ENCODE measurements at places on chromosomes 7 and 10.
A peak's percentile ranks its signal among the peaks of the same experiment; 100 is the strongest.

GRCh38 chr7:23594879-23595604, 2.1 kb upstream of the CCDC126 start:
- DNase-seq = no peak

DNA sequence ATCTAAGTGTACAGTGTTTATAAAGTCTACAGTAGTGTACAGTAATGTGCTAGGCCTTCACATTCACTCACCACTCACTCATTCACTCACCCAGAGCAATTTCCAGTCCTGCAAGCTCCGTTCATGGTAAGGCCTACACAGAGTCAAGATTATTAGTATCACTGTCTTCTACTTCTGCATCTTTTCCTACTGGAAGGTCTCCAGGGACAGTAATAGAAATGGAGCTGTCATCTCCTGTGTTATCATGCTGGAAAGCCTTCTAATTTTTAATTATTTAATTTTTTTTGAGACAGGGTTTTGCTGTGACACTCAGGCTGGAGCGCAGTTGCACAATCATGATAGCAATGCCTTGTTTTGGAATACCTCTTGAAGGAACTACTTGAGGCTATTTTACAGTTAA, 207.0 kb downstream of the HTR7 start:
- no peak for DNase-seq

DNA sequence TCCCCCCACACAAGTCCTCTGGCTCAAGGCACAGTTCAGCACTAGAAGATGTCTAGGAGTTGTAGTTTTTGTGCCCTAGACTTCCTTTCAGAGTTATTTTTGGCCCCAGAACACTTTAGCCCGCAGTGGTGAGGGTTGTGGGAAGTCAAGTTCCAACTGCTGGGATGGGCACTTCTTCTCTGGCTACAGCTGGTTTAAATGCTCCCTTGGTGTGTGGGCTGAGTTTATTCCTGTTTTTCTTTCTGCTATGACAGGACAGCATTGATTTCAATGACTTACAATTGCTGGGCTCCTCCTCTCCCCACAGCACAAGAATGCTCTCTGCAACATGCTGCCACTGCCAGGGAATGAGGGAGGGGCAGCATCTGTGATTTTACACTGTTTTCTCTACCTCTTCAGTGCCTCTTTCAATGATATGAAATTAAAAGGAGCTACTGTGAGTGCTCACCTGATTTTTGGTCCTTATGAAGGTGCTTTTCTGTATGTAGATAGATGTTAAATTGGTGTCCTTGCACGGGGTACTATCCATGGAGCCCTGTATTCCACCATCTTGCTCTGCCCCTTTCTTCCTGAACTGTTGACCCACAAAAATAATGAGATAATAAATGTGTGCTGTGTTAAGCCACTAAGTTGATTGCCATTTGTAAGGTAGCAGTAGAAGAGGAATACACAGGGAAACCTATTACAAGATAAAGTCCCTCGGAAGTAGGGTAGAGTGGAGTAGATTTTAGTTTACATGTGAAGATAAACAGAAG, 56.3 kb downstream of the SLC13A1 start:
- no peak for DNase-seq

- peak; percentile 83 for DNase-seq
These were observed 53.7 kb upstream of the DUSP5 start for GRCh38 chr10:110444004-110444337.

- DNase-seq = peak; percentile 15
These were observed 565.0 kb downstream of the REEP3 start for GRCh38 chr10:64086083-64086767.

- DNase-seq = peak; percentile 73
These were observed 325.6 kb downstream of the PLXNA4 start for GRCh38 chr7:132250480-132251326.

DNA sequence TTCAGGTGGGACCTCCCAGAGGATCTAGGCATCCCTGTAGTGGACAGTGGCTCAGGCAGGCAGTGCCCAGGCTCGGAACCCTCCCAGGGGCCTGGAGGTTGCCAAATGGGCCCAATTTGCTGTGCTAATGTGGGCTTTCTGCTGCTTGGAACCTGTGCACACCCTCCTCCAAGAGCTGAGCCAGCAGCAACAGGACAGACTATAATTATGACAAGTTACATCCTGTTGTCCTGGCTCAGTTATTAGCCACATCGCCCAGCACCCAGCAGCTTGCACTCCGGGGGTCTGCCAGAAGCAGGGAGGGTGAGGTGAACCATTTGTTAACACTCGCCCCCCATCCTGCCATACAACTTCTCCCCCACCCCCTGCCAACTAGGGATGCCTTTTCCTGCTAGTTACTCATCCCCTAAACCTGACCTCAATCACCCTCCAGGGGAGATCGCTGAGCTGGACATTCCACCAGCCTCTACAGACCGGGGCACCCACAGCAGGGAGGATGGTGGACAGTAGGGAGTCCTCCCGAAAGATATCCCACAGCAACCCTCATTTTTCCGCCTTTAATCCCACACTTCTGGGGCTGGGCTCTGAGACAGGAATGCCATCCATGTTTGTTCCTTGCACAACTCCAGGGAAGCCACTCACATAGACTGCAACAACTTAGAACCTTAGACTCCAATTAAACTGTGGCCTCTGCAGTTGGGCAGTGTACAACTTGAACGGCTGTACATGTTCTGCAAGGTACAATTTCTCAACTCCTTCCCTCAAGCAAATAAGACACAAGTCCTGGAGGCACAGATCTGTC, 7.9 kb upstream of the MYL10 start:
- DNase-seq = no peak

- no peak for DNase-seq
These were observed 196.3 kb upstream of the FOXP2 start for GRCh38 chr7:114218283-114218682.
